ELR (cell line): ENCODE measurements at places on chromosomes 2 and 18.

DNA sequence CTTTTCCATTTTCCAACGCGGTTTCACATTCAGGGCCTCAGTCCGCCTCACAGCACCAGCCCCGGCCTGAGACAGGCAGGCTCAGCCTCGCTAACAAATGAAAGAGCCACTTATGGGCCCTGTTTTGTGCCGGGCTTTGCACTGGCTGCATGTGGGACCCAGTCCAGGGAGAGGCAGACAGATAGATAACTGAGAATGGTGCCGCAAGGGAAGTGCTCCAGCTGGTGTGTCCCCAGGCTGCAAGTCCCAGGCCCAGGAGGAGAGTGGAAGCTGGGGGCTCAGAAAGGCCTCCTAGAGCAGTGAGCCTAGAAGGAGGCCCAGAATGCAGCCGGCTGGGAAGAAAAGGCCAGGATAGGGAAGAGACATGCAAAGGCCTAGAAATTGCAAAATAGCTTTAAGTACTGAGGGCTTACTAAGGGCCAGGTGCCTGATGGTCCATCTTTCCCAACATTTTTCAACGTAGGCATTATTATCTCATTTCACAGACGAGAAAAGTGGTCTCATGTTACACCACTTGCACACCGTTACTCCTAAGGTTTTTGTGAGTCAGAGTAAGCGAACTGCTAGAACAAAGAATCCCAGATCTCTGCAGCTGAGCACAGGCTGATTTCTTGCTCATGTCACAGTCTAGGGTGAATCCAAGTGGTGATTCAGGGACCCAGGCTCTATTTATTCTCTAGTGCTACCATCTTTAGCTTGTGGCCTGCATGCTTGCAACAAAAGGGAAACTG, 26.0 kb downstream of the ADRA2B start:
- no peak for DNase-seq

GRCh38 chr18:8758466-8758865, 53.1 kb downstream of the MTCL1 start:
- no peak for DNase-seq

DNA sequence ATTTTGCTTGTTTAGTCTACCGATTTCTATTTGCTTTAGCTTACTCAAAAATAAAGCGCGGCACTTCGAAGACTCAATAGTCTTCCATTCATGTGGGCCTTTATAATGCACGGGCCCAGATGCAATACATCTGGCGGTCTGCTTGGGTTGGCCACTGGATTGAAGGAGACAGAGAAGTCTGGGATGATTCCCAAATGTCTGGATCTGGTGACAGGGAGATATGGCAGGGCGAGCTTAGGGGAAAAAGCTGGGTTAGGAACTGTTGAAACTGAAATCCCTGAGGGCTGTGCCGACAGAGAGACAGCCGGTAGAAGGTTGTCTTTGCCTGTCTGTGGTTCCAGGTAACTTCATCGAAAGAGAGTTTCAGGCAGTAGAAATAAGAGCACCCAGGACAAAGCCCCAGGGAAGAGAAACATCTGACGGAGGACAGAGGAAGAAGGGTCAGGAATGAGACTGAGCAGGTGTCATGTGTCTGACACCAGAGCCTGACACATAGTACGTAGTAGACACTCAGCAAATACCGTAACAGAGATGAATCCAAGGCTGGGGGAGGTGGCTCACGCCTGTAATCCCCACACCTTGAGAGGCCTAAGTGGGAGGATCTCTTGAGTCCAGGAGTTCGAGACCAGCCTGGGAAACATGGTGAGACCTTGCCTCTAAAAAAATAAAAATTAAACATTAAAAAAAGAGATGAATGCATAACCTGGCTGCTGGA, 13.6 kb downstream of the CLUL1 start:
- DNase-seq, result no peak

DNA sequence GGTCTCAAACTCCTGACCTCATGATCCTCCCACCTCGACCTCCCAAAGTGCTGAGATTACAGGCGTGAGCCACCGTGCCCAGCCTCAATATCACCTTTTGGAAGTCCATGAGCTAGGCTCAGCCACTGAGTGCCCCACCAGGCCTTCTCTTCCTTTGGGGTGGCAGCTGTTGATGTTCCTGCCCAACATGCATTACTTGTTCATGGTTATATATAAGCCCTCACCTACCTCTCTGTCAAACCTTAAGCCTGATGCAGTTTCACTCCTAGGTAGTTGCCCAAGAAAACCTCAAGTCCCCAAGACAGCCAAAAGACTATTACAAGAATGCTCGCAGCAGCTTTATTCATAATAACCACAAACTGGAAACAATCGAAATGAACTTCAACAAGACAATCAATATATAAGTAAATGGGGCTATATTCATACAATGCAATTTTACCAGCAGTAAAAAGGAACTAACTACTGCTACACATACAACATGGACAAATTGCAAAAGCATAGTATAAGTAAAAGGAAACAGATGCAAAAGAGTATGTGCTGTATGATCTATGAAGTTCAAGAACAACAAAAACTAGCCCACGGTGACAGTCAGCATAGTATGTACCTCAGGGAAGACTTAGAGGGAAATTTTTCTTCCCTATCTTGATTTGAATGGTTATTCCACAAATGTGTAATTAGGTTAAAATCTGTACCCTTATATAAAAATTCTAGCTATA, 59.6 kb upstream of the REL start:
- no peak for DNase-seq

- no peak for DNase-seq
These were observed 549.5 kb upstream of the ID2 start for GRCh38 chr2:8132351-8132831.

DNA sequence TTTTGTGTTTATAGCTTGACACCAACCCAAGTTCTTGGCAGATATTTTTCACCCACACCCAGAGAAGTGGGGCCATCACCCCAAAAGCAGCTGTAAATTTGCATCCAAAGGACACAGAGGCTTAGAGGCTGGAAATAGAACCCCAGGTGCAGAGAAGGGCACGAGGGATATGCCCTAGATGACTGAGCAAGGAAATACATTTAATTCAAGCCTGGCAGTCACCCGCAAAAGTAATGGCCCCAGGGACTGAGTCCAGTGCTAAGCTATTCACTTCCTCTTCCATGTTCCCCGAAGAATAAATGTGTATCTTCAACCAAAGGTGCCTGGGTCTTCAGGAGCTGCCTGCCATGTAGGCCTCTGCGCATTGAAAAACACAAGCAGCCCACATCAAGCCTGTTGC, 14.0 kb upstream of the REG3G start:
- DNase-seq, result no peak
